NCI-H774 (cell line): ENCODE measurements at places on chromosomes 13 and 19.

- DNase-seq, result no peak
These were observed 69.2 kb downstream of the ZNF100 start for GRCh38 chr19:21698215-21698614.

DNA sequence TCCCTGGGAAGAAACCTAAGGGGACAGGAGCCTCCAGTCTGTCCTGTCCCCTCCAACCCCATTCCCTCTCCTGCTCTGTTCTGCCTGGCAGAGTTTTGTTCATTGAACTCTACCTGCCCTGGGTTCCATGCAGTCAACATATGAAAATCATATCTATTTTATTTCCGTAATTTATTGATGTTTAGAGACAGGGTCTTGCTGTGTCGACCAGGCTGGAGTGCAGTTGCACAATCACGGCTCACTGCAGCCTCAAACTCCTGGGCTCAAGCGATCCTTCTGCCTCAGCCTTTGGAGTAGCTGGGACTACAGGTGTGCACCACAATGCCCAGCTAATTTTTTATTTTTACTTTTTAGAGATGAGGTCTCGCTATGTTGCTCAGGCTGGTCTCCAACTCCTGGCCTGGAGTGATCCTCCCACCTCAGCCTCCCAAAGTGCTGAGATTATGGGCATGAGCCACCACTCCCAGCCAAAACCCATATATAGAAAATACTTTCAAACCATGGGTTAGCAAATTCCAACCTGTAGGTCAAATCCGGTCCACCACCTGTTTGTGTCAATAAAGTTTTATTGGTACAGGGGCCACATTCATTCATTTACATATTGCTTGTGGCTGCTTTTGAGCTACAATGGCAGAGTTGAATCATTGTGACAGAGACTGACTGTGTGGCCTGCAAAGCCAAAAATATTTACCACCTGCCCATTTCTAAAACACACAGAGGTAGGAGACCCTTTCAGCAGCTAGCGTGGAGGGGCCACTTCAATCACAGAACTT lies 39.3 kb downstream of the FBN3 start:
- DNase-seq, result no peak

- no peak for DNase-seq
These were observed 881 bp downstream of the ZNF20 start for GRCh38 chr19:12139269-12139668.

DNA sequence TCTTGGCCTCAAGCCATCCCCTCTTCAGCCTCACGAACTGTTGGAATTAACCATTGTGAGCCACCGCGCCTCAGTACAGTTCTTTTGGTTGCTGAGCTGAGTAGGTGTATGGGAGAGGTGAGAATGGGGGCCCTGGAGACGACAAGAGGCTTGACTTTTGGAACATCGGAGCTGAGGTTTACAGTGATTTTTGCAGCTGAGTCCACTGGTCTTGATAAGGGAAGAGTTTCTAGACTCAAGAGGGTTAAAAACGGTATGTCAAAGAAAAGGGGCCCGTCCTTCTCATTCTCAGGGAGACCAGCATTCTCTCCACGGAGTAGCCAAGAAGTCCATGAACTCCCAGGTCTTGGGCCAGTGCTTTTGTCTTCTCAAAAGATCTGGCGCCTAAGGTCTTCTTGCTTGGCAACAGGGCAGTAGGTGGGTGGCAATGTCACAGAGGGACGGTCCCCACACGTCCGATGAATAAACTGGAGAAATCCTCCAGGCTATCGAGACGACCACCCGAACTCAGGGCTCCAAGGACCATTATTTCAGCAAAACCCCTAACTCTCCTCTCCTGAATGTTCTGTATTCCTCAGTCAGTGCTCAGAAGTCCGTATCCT lies 6.4 kb upstream of the QTRT1 start:
- DNase-seq, result no peak

GRCh38 chr19:17236811-17237543 lies 8.7 kb downstream of the NR2F6 start:
- DNase-seq, result no peak

DNA sequence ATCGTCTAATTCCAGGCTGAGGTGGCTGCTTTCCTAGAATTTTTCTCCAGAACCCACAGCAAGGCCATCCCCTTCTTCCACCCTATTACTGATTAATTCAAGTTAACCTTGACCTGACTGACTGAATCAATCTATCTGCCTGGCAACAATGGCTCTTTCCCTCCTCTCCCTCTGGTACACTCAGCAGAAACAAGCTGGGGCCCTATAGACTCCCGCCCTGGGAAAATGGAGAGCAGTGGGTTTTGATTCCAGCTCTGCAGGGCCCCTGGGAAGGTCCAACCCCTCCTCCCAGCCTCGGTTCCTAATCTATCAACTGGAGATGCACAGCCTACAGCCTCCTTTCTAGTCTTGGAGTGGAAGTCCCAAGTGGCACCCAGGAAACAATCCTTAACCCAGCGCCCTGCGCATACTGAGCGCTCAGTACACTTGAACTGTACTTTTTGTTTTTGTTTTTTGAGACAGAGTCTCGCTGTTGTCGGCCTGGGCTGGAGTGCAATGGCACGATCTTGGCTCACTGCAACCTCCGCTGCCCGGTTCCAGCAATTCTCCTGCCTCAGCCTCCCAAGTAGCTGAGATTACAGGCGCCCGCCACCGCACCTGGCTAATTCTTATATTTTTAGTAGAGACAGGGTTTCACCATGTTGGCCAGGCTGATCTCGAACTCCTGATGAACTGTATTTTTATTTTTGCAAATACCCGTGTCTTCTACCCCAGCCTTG lies 5.2 kb upstream of the C3 start:
- no peak for DNase-seq

GRCh38 chr13:103255587-103256301 lies 189.5 kb upstream of the SLC10A2 start:
- no peak for DNase-seq
